ENCODE measurements at places on chromosomes 11 and 22. TPM values are rescaled to one million over a fixed set of nuclear protein-coding genes. Genes with fewer than 3 reads are reported as not detected.

- no peak for DNase-seq
Measured at GRCh38 chr11:36513965-36514364, 3.9 kb upstream of the TRAF6 start.

GRCh38 chr11:12215181-12215593 is 104.8 kb downstream of the MICAL2 start:
- DNase-seq, result no peak

GRCh38 chr11:121194731-121195596 is 93.9 kb downstream of the TECTA start:
- no peak for DNase-seq

DNA sequence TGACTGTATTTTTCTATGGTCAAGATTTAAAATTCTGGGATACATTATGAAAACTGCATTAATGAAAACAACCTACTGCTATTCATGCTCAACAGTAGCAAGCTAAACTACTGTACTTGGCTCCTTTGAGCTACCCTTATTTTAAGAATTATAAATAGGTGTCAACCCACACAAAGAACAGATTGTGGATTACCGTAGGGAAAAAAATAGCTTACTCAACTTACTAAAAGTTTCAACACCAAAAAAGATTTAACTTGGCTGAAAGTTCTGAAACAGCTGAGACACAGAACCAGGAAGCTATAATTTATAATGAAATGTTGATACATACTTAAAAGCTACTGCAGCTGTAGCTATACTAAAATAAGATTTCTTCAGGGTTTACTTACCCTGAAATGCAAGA is 10.1 kb downstream of the LIN7C start:
- DNase-seq, result no peak

RIN1 gene
- total RNA-seq, result 3.8 TPM

GRCh38 chr11:121350314-121351082 is 57.9 kb downstream of the SC5D start:
- DNase-seq, result no peak

GRCh38 chr11:104776501-104777170 is 121.6 kb downstream of the CASP12 start:
- no peak for DNase-seq

DNA sequence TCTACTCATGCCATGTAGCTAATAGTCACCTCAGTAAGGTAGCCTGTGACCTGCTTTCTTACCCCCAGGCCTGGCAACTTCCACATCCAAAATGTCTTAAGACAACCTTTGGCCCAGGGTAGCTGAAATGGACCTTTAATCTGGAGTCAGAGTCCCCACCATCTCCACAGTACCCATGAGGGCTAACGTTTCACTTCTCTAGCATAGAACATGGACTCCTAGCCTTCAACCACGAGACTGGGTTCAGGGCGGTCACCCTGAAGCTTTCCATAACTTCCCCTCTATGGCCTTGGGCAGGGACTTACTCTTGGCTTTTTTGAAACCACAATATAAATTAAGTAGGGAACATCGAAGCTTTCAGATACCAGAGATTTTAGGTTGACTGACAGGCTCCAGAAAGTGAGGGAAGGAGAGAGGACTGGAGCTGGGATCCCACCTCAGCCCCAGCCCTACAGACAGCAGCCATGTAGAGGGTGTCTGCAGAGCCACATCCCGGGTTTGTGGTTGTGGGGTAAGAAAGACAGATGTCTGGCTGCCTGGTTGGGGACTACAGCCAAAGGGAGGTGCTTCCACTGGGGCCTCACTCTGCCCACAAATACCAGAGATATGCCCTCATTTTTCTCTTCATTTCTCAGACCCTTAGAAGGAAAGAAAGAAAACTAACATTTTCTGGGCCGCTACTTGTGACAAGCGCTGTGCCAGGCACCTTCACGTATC is 2.6 kb downstream of the TBC1D10A start:
- DNase-seq, result no peak

CLDN5 gene
- 12.8 TPM for total RNA-seq

DNA sequence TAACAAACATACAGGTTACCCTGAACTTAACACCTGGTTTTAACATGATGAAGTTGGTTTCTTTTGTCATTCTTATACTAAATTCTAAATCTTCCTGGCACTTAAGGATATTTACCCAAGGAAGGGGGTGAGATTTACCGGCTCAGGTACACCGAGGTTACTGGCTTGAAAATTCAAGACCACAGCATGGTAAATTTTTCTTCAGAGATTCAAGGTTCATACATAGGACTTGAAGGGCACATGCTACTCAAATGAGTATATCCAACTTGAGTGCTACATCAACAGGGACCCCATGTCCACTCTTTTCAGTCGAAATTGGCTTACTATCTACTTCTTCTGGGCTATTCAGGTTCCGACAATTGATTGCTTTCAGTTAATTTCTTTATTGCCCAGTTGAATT is 12.7 kb downstream of the SERPING1 start:
- DNase-seq, result no peak
